Kidney (tissue), 22 donors: ENCODE measurements at places on chromosomes 1 and 21.

GRCh38 chr1:57824535-57824934 is 400.7 kb upstream of the DAB1 start:
- DNase-seq = no peak

- DNase-seq = no peak
Measured at GRCh38 chr21:29520171-29520570, 221.4 kb downstream of the BACH1 start.

GRCh38 chr1:219296430-219297355 is 123.0 kb downstream of the LYPLAL1 start:
- peak; percentile 22 for DNase-seq

GRCh38 chr1:150150133-150151021 is 661 bp downstream of the PLEKHO1 start:
- peak; percentile 80 for DNase-seq

GRCh38 chr1:214582289-214582891 is 20.6 kb upstream of the CENPF start:
- DNase-seq = no peak

- DNase-seq = no peak
Measured at GRCh38 chr1:20183616-20184271, 2.2 kb upstream of the UBXN10 start.

DNA sequence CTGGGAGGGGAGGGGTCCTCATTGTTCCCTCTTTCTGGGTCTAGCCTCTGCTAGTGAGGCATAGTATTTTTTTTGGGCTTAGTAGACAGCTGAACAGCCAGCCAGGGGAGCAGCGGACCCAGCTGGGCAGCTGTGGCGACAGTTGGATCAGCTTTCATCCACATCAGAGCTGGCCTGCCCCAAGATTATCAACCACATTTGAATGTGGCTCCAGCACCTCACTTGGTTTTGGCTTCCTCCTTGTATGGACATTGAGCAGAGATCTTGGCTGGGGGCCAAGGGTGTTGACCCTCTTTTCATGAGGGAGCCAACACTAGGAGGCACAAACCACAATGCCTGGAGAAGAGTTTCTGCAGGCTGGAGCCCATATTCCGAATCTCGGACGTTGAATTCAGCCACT is 25.0 kb downstream of the WNT4 start:
- DNase-seq = no peak

DNA sequence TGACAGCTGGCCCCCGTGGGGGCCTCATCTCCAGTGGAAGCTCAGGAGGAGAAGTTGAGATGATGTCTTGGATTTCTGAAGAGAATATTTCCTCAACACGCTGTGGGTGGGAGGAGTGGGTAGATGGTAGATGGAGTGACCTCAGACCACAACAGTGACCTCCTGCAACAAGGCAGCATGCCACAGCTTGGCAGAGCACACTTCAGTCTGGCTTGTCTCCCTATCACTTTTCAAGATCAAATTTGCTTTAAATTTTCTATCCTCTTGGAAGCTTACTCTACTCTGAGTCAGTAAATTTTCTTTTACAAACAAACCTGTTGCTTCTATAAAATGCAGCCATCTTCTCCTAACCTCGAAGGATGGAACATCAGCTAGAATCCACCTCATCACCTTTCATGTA is 59.7 kb downstream of the NTPCR start:
- no peak for DNase-seq

GRCh38 chr1:99490031-99490430 is 155.9 kb upstream of the PALMD start:
- DNase-seq = no peak

DNA sequence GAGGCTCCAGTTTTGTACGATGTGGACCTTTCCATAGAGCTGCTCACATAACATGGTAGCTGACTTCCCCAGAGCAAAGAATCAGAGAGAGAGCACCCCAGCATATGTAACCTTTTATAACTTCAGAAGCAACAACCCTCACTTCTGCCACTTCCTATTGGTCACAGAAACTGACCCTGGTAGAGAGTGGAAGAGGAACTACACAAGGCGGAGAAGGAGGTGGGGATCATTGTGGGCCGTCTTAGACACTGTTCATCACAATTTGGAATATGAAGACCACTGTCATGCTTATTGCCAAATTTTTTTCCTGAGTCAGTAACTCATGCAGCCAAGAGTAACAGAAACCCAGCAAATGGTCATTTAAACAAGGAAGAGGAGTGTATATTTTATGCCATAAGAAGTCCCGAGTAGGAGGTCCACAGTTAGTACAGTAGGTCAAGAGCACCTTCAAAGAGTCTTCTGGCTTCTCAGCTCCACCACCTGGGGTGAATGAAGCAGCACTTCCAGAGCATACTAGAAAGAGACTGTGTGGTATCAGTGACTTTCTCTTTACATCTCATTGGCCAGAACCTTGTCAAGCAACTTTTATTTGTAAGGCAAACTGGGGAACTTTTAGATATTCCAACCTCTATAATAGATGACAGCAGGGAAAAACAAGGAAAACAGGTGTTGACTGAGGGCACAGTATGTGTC is 71.8 kb downstream of the ODF2L start:
- no peak for DNase-seq

DNA sequence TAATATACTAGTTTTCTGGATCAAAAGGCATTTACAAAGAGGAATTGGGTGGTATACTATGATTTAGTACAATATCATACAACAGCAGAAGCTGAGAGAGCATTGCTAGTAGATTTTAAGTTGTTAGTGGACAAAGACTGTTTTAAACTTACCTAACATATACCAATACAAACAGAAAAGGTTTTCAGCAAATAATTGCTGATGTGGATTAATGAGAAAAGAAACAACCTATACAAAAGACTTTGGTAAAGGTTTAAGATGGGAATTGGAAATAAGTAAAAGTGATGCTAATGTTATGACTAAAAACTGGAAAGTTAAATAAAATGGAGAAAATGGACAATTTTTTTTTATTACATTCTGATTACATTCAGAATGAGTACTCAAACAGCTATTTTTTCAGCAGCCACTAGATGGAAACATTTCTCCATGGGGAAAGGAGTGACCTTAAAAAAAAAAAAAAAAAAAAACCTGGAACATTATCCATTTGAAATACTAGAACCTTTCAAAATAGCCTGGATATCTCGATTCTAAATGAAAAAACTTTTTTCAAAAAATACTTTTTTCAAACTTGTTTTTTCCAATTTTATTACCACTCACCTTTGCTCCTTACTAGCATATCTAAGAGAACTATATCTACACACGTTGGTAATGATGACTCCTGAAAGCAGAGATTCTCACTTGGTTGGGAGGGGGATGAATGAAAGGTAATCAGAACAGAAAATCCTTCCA is 55.4 kb downstream of the EPRS1 start:
- no peak for DNase-seq

DNA sequence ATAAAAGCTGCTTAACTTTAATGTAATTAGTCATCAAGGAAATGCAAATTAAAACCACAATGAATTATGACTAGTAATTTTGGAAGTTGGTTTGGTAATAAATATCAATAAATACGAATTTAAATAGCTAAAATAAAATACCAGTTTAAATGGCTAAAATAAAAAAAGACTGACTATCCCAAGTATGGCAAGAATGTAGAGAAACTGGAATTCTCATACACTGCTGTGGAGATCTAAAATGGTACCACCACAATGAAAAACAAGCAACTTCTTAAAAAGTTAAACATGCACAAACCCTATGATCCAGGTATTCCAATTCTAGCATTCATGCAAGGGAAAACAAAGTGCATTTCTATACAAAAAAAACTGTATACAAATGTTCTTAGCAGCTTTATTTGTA is 382.6 kb upstream of the NR5A2 start:
- no peak for DNase-seq

- no peak for DNase-seq
Measured at GRCh38 chr1:18505666-18506065, 24.9 kb downstream of the KLHDC7A start.

GRCh38 chr1:10561955-10562354 is 87.2 kb downstream of the PEX14 start:
- DNase-seq = no peak

- DNase-seq = no peak
Measured at GRCh38 chr1:200206761-200207160, 179.3 kb downstream of the NR5A2 start.

DNA sequence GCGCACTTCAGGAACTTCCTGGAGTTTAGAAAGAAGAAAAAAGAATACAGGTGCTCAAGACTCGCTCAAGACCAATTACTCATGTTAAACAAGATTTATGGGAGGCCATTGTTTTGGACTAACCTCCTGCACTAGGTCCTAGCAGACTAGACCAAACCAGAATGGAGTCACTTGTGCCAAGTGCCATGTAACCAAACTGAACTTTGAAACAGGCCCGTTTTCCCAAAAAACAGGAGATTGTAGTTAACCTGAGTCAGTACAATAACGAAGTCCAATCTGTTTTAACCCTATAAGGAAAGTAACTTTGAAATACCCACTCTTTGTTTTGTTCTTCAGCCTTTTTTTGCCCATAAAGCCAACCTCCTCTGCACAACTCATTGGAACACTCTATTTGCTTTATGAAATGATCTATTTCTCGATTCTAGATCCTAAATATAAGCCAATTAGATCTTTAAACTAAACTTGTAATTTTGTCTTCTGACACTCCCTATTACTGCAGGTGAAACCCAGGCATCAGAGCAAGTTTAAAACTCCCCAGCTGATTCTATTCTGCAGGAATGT is 695 bp upstream of the NTPCR start:
- no peak for DNase-seq

DNA sequence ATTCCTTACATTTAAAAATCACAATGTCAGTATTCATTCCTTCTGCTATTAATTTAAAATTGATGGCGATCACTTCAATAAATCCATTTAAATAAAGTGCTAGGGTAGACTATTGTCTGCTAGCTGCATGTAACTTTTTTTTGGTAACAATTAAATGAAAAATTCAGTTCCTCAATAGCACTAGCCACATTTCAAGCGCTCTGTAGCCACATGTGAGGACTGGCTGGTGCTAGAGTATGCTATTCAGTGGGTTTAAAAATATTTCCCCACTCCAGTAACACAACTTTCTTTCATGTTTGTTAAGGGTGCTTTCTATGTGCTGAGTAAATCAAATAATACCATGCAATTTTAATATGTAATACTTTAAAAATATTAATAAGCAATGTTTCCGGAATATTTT is 108.2 kb downstream of the LTN1 start:
- DNase-seq = no peak

DNA sequence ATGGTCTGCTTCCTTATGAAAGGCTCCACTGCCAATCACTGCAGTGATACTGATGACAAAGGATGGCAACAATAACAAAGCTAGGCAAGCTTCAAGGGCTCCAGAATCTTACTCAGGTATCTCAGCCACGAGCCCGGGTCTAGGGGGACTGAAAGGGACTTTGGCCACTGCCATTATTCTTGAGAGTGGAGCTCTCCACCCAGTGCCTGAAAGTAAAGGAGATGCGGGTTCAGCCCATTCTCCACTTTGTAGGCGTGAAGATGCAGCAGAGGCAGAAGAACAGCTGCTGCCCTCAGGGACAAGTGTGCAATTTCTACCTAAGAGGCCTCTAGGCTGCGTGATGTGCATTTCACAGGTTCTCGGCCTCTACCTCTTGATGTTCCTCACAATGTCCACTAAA is 31.4 kb upstream of the SLAMF9 start:
- no peak for DNase-seq

- DNase-seq = no peak
Measured at GRCh38 chr1:29962831-29963247, 726.5 kb downstream of the PTPRU start.

DNA sequence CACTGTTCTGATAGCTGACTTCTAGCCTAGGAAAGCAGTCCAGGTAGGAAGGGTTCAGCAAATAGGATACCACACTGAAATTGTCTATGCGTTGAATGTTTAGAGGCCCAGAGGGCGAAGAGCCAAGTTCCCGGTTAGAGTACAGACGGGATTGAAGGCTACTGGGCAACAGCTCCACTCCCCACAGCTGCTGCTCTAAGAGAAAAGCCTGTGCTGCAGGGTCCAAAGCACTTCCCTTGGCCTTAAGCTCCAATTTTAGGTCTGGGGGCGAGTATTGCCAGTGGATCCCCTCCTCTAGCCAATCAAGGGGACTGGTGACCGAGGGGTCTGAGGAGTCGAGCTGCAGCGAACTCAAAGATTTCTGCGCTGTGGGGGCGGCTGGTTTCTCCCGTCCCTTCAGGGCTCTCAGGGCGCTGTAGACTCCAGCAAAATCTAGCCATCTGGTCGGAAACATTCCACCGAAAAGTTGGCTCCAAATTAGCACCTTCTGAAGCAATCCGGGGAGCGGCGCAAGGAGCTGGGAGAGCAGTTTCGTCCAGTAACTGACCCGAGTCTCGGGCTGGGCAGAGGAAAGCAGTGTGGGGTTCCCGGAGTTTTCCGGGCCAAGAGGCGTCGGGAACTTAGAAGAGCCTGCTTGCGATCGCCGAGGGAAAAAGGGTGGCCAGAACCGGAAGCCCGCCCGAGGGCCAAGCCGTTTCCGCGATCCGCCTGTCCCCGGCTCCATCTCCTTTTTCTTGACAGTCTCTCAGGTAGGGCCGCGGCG is 748 bp downstream of the PPP1R15B start:
- peak; percentile 65 for DNase-seq

DNA sequence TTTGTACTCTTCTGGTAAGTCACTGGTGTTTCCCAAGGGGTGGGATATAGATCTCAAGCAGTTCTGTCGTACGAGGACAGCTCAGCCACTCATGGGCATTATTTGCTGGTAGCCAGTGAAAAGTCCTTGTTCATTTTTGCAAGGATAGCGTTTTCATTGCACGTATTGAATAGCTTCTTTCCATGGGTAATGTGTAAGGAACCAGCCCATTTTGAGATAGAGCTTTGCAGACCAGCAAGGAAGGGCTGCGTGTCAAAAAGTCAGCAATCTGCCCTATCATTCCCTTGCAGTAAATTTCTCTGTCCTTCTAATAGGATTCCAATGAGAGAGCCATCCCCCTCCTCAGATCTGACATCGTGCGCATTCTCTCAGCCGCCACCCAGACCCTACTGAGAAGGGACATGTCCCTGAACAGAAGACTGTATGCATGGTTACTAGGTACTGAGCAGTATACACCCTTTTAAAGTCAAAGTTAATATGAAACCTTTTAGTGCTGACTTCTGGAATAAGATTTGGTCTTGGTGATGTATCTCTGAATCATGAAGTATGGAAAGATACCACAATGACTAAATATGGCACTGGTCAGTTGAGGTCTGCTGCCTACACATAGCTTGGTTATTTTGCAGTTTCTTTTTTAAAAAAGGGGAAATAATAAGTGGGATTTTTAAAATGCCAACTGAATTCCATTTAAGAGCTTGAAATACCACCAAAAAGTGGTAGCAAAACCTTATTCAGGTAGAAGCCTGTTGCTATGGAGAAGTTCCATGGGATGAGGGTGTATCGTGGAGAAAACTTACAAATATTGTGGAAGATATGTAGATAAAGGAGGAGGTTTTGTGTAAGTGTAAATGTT is 55.3 kb downstream of the DOP1B start:
- no peak for DNase-seq

- no peak for DNase-seq
Measured at GRCh38 chr1:62590255-62590969, 6.9 kb upstream of the ANGPTL3 start.

GRCh38 chr1:16122916-16123315 is 33.0 kb downstream of the EPHA2 start:
- DNase-seq = peak; percentile 54

GRCh38 chr1:188371295-188371806 is 1542.6 kb downstream of the PLA2G4A start:
- no peak for DNase-seq

GRCh38 chr1:152519851-152520250 is 5.6 kb downstream of the CRCT1 start:
- DNase-seq = no peak

GRCh38 chr21:30268608-30269197 is 14.0 kb downstream of the KRTAP24-1 start:
- no peak for DNase-seq
